NK-92 treated with Interleukin-12 subunit alpha and Interleukin-12 subunit beta, amount 100 ng/mL, for 24 hours (cell line): ENCODE measurements at places on chromosomes 3 and 15.

DNA sequence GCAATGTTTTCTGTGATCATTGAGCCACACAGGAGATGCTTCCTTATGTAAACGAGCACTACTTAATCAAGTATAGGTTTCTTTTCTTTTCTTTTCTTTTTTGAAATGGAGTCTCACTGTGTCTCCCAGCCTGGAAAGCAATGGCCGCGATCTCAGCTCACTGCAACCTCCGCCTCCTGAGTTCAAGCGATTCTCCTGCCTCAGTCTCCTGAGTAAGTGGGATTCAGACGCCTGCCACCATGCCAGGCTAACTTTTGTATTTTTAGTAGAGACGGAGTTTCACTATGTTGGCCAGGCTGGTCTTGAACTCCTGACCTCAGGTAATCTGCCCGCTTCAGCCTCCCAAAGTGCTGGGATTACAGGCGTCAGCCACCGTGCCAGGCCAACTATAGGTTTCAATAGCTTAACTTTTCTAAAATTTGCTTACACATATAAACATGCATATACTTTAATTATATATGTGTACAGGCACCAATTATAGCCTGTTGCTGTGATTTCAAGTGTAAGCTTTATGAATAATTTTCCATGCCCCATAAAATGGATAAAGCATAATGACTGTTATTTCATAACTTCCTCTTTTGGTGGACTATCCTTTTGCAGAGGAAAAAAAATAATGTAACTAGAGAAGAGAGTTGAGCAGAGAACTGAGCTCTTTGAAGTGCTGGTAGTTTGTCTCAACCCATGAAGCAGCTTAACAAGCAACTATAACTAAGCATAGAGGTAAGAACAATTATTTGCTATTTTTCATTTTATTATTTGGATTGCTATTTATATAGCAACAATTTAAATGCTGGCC lies 24.8 kb upstream of the MBNL1 start:
- DNase-seq, result no peak

DNA sequence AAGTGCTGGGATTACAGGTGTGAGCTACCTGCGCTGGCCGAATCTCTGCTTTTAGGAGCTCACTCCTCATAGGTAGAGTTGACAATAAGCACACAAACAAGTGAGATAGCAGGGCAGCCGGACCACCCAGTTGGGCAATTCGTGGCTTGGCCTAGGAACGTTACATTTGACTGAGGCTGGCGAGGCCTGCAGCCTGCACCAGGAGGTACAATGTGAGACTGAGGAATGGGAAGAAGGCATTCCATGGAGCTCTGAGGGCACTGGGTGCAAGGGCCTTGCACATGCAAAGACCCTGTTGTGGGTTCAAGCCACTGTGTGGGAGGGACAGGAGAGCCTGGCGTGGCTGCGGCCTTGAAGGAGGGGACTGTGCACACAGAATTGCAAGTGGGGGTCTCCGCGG lies 152.5 kb downstream of the LRRK1 start:
- no peak for DNase-seq

- DNase-seq, result no peak
Measured at GRCh38 chr15:71591057-71591456, 219.3 kb upstream of the NR2E3 start.

DNA sequence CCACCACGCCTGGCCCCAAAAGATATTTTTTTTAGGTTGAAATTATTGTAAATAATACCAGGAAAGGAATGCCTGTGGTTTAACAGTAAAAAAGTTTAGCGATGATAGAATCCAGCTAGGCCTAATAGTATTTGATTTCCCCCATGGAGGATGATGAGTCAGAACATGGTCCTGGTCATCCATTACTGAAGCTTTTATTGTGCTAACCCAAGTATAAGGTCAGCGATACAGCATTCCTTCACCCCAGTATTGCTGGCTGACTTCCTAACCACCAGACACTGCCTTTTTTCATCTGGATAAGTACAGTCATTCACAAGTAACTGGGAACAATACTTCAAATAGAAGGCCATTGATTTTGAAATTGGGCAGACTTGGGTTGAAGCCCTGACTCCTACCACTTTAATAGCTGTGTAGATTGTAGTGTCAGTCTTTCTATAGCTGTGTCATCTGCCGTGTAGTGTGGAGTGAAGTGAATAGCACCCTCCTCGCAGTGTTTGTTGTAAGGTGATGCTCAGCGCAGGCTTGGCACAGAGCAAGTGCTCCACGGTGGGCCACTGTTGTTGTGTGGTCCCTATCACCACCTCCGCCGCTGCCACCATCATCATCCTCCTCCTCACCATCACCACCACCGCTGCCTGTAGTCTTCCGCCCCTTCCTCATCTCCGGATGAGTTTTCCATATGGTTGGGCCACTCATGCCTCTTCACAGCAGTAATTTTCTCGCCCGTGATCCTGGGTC lies 436.0 kb upstream of the TPM1 start:
- no peak for DNase-seq

GRCh38 chr3:185067173-185067572 lies 85.7 kb downstream of the C3orf70 start:
- no peak for DNase-seq

- DNase-seq, result no peak
Measured at GRCh38 chr3:159992589-159992988, 4.0 kb downstream of the IL12A start.

DNA sequence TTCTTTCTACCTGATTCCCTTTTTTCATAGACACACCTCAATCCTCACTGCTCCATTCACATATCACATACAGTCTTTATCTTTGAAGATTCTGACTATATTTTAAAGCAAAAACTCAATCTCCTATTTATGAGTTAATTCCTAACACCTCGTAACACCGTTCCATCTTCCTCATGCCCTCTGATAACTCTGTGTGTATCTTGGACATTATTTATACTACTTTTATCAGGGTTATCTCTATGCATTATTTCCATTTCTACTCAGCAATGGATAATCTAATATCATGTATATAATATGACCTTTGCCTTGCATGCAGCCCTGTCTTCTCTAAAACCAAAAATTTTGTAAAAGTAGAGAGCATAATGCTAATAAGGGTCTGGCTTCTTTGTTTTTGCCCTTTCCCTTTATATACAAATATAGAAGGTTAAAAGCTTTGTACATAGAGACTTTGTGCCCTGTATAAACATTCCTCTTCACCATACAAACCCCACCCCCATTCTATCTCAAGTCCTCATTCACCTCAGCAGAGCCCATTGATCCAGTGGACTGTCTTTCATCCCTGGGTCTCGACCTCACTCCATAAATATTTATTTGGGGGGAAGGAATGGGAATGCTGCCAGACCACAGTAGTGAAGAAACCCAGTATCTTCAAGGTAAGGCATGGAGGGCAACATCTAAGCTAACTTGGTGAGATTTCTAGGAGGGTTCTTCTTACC lies 21.8 kb downstream of the TRIM42 start:
- DNase-seq, result no peak

- no peak for DNase-seq
Measured at GRCh38 chr15:31293655-31294054, 33.0 kb upstream of the KLF13 start.

- no peak for DNase-seq
Measured at GRCh38 chr3:73176941-73177340, 115.5 kb downstream of the EBLN2 start.

- no peak for DNase-seq
Measured at GRCh38 chr3:94101860-94102259, 39.0 kb downstream of the NSUN3 start.

DNA sequence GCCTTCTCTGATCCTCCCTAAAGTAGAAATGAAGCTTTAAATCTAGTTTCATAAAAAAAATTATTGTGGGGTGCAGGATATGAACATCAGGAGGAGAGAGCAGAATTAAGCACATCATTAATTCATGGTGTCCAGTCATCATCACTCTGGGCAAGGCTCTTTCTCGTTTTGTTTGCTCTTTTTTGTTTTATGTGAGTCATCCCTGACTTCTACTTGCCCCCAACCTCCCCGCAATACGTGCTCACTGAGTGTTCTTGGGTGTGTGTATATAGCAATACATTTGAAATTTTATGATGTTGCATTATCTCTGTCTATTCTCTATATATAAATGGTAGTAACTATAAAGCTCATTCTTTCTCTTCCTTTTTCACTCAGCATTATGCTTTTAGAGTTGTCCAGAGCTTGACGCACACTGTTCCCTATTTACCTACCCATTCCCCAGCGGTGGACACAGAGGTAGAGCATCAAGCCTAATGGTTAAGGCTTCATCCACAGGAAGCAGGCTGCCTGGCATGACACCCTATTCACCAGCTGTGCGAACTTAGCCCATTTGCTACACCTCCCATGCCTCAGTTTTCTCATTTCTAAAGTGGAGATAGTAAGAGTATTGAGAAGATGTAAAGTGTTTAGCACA lies 72.3 kb downstream of the CD200R1L start:
- DNase-seq, result peak; percentile 42

- DNase-seq, result no peak
Measured at GRCh38 chr15:60399931-60400330, 2.1 kb upstream of the ANXA2 start.

- no peak for DNase-seq
Measured at GRCh38 chr3:100311011-100311410, 23.5 kb upstream of the NIT2 start.

DNA sequence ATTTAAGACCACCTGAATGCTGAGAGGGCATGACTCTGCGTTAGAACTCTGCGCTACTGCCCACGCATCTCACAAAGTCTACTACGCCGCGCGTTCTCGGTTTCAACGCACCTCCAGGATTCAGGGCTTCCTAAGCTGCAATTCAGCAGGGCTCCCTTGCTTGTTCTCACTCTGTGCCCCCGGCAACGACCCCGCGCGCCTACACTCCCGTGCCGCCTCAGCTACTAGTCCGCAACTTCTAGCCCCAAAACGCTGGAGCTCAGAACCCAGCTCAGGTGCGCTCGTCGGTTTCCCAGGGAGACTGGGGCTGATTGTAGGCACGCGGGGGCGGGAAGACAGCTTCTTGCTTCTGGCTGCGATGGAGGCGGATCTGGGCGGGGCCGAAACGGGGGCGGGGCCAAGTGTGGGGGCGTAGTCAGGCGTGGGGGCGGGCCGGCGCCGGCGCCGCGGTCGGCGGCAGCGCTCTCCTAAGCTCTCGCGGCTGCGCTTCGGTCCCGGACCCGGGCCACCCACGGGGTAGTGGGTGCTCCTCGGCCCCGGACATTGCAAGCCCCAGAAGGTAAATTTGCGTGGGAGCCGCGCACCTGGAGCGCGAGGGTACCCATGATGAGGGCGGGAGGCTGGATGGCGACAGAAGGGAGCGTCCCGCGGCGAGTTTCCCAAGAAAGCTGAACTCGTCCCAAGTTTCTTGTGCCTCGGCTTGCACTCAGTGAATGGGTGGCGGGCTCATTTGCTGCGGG lies at the start of gene ARHGEF26:
TSS of gene ARHGEF26 (plus strand) at position 430 of the 740 bp plus-strand sequence. CDS start 603 bp downstream, outside the sequence.
- DNase-seq, result no peak

GRCh38 chr15:59339252-59339672 lies 33.4 kb downstream of the MYO1E start:
- DNase-seq, result no peak

DNA sequence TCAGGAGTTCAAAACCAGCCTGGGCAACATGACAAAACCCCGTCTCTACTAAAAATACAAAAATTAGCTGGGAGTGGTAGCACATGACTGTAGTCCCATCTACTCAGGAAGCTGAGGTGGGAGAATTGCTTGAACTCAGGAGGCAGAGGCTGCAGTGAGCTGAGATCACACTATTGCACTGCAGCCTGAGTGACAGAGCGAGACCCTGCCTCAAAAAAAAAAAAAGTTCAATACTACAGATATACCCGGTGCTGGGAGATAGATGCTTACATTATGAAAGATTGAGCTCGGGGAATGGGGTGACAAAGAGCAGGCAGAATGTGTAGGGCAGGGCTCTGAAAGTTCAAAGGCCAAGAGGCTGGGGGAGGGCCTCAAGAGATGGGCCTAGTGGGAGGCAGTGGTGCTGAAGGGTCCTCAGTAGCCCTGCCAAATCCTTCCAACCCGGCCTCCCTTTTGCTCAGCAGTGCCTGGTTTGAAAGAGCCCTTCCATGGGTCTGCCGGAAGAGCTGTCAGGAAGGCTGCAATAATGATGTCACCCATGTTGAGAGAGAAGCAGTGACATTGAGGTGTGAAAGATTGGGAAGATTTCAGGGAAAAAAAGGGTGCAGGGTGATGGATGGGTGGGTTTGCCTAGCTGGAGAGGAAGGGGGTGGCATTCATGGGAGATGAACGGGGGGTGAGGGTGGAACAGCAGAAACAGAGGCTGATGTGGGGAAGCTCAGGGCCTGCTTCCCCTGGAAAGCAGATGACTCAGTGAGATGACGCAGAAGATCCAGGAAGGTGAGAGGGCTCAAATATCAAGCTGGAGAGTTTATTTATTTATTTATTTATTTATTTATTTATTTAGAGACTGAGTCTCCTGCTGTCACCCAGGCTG lies 20.0 kb upstream of the IREB2 start:
- DNase-seq, result no peak

DNA sequence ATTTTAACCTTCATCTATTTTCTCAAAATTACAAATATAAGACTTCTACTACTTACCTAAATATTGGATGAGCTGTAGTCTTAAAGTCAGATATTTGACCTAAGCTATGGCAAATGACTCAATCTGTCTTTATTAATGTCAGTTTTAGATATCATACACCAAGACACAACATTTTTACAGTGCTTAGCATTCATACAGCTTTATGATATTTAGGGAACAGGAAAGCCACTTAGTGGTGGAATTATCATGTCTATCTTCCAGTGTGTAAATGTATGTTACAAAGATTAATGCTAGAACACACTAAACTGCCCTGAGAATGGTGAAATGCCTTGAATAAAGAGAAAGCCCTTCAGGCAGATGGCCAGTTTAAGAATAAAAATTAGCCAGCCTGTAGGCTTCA lies 135.0 kb downstream of the SPATA16 start:
- no peak for DNase-seq

GRCh38 chr3:127707851-127708411 lies 35.2 kb downstream of the ABTB1 start:
- no peak for DNase-seq

DNA sequence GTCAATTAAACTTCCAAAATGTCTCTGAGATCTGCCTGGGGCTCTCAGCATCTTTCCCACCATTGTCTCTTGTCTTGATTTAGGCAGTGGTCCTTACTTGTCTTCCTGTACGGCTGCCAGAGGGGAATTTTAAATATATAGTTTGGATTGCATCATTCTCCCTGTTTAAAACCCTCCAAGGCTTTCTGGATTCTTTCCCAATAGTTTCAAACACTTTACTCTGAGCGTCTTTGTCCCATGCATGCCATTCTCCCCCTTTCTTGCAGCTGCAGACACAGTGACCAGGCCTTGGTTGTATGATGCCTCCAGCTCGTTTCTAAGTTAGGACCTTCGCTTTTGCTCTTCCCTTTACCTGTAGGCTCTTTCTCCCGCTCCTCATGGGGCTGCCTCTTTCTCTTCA lies 323.3 kb upstream of the CTNNB1 start:
- DNase-seq, result no peak

- no peak for DNase-seq
Measured at GRCh38 chr15:64842096-64842939, 603 bp downstream of the PLEKHO2 start.
